Kidney glomerular epithelial cell (primary cell): ENCODE measurements at places on chromosomes 3 and 15.

DNA sequence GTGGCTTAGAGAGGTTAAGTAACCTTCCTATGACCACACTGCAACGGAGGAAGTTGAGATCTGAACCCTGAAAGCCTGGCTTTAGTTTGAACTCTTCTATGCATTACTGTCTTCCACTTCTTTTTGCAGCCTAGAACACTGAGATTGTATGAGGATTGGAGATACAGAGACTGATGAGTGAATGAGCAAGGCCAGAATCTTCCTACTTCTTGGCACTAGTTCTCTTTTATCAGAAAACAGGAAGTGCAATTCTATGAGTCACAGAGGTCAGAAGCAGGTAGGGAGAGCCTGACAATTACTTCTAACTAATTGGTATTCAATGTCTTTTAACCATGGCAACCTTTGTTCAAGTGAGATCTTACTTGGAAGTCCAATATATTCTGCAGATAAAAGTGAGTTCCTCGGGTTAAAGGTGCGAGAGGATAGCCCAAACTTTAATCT is 219.0 kb downstream of the SHQ1 start:
- DNase-seq, result peak; percentile 13

DNA sequence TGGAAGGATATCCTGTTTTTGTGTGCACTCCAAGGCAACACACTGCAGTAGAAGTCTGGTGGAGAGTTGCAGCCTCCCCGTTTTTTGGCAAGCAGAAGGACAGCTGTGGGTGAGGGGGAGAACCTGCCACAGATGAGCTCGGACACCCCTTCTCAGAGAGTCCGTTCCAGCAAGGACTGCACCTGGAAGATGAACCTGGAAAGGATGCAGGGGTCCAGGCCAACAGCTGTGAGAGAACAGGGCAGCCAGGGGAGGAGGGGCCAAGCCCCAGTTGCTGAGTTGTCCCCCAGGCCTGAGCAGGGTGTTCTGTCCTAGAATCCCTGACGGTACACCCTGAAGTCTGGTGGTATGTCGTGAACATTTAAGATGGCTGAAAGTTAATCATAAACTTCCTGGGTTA is 30.2 kb downstream of the ZXDC start:
- DNase-seq, result no peak

GRCh38 chr3:33184863-33185262 is 33.7 kb downstream of the SUSD5 start:
- DNase-seq, result no peak

- no peak for DNase-seq
Observed at GRCh38 chr15:39230205-39230907, 350.5 kb upstream of the THBS1 start.

DNA sequence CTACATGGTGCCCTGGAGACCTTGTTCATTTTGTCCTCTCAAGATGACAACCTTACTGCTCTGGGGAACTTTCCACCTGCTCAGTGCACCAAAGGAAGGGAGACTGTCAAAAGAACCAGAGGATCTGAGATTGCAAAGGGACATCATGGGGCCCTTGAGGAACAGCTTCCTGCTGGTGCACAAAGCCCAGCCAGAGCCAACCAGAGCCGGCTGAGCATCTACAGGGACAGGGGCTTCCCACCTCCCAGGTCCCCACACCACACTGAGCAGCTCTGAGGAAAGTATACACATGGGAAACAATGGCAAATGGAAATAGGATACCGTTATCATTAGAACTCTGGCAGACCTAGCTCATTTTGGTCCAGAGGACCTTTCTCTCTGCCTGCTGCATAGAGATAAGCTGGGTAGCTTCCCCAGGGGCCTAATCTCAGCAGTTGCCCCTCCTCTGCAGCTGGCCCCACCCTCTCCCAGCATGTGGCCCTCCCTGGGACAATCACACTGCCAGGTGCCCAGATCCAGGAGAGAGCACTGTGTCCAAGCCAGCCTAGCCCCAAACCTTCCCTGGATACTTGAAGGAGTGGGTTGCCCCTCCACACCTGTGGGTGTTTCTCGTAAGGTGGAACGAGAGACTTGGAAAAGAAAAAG is 123.4 kb upstream of the PRR20G start:
- DNase-seq, result no peak

GRCh38 chr3:79953591-79954101 is 185.8 kb upstream of the ROBO1 start:
- DNase-seq, result no peak

DNA sequence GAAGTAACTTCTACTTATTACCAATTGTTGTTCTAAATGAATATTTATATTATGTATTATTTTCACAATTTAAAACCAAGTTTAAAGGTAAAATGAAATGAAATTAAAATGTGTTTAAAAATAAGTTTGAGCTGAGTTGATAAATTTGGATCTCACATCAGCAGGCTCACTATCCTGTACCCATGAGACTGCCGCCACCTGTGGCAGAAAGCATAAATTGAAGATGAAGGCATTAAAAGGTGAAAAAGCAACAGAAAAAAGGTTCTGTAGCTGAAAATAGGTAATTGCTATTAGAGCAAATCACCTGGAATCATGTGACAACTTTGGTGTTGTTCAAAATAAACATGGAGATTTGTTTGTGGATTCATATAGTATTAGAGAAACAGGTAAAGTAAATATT is 133.0 kb upstream of the CADM2 start:
- no peak for DNase-seq

DNA sequence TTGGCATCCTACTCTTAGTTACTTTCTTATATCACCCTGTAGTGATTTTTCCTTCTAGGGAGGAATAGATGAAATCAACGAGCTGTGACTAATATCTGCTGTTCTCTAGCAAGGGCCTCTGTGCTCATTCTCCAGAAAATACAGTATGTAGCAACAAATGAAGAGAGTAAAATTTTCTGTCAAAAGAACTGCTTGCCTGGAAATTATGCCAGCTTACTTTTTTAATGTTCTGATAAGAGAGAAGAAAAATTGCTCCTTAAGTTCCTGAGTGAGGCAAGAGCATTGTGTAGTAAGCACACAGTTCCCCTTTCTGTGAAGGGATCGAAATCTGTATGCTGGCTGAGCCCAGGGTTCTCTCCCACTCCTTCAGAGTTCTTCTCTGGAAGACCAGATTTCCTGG is 51.4 kb upstream of the GK5 start:
- peak; percentile 28 for DNase-seq

DNA sequence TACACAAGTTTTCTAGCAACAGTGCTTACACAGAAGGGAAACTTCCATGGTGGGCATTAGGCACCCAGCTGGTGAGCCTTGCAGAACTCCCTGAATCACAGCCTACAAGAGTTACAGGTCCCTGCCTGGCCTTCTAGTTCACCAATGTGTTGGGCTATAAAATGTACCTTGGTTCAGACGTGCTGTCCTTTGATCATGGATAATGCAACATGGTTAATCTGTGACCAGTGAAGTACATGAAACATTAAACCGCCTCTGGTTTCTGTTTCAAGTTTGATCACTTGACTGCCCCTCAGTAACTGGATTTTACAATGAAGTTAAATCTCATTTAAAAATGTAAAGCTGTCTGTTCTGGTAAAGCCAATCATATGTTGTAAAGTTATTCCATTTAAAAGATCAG is 51.8 kb downstream of the FMN1 start:
- DNase-seq, result no peak

DNA sequence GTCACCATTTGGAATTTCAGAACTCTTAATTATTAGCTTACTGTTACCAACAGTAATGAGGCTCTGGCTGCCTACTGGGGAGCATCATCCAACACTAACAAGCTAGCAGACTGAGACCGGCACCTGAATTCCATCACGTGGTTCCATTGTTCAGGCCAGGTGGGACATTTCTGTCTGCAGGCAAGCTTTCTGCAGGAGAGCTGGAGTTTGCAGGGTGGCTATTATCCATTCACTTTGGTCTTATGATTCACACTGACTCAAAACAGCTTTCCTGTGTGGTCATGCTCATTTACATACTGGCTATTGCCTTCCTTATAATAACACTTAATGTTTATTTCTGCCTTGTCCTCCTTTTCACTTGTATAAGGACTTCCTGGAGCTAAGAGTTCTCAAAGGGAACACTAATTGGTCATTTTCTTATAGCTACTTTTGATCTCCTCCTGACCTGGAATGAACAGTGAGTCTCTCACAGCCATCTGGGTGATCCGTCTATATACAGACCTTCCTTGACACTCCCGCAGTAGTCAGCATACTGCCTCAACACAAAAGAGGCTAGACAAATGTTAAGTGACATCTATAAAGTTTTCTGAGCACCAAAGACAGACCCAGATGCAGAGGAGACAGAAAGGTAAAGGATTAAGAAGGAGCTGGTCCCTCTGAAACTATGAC is 695.4 kb downstream of the FHIT start:
- peak; percentile 85 for DNase-seq

- DNase-seq, result no peak
Observed at GRCh38 chr3:148852271-148852992, 12.7 kb upstream of the CPA3 start.

DNA sequence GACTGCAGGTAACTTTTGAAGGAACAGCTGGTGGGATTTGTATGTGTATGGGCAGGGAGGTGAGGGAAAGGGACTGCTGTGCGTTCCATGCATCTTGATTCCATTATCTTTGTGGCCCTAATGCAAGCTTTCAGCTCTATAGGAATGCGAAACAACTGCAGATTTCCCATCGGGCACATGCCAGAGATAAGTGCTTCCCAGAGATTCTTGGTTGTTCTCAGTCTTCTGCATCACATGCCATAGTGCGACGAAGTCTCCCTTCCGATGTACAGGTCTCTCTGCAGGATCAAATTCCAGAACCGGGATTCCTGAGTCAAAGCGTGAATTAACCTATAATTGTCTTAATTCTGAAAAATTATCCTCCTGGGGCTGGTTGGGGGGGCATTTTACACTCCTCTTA is 72.6 kb upstream of the NSMCE3 start:
- no peak for DNase-seq

DNA sequence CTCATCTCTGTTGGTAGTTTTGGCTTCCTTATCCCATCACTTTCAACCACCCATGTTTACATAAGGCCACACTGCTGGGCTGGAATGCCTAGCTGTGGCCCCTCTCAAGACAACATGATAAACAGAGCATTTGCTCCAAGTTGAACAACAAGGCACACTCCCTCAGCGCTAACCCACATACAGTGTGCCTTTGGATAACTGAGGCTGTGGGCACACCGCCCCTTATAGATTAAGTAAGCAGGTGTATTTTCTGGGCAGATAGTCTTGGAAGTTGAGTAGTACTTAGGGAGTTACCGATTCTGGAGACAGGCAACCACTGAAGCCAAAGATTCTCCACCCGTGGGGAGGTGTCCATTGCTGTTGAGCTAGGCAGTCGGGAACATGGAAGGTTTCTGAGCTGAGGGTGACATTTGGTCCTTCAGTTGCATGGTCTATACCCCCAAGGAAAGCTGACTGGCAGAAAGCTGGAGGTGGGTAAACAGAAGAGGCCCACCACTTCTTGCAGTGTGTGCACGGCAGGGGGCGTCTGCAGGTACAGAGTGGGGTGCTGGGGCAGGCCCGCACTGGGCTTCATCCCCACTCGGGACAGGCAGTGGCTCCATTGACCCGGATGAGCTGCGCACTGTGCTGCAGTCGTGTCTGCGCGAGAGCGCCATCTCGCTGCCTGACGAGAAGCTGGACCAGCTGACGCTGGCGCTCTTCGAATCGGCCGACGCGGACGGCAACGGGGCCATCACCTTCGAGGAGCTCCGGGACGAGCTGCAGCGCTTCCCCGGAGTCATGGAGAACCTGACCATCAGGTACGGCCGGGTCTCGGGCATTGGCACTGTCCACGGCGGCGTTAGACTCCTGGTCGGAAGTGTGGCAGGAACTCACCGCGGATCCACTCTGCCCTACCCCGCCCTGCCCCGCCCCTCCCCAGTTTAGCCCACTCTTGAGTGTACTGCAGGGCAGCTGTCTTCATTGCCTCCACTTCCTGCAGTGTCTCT is 16.8 kb downstream of the NOX5 start:
- peak; percentile 5 for DNase-seq

GRCh38 chr3:125573216-125573615 is 22.1 kb downstream of the OSBPL11 start:
- DNase-seq, result no peak

DNA sequence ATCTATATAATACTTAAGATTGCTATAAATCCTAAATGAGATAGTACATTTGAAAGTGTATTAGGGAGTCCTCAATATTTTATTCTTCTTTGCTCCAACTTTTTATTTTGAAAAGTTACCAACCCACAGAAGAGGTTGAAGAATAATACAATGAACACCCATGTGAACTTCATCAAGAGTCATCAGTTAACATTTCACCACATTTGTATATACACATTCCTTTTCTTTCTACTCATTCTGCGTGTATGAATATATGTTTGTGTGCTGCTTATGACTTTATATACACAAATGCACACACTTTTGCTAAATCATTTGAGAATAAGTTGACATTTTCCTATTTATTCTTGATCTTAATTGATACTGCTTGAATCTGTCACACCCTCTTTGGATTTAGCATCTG is 193.3 kb upstream of the CGNL1 start:
- no peak for DNase-seq

DNA sequence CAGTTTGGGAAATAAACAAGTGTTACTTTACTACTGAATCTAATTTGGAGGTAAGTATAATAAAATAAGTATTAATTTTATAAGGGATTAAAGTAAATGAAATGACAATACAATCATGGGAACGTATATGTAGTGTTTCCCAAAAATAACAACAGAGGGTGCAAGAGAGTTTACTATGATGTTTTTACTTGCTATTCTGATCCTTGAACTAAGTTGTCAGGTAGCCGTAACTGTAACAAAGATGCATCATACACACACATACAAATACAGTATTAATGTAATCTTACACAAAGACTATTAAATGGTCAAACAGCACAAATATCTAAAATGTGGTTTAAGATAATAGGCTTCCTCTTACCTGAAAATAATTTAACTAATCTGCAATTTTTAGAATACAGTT is 311.4 kb downstream of the TBC1D5 start:
- peak; percentile 65 for DNase-seq

DNA sequence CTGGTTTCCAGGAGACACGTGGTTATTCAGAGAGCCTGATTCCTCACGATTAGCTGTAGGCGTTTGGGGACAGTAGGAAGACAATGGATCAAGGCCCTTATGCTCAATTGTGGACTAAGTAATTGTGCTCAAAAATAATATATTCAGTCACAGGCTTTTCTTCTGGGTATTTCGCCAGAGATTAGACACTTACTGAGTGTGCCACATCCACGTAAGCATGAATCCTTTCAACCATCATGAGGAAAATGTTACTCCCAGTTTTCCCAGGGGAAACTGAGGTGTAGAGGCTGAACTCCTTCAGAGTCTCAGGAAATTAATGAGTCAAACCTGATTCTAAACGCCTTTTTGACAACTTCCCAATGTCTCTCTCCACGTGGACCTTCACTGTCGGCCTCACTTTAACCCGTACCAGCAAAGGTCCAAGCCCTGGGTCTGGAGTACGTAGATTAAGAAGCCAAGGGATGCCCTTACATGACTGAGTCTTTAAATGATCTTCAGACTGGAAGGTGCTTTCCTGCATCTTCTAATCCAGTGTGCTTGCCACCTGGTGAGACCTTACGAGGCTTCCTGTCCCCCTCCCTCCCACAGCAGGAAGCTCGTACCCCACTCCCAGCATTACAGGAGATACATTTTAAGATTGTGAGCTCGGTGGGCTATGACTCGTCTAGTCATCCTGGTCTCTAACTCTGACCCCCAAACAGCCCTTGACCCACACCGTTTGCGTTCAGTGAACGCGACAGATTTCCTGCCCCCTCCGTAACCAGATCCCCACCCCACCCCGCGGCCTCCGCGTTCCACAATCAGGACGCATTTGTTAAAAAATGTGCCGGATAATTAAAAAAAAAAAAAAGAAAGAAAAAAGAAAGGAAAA is 1.7 kb downstream of the PKM start:
- no peak for DNase-seq
